Activated T-helper 1 cell treated with anti-CD3 and anti-CD28 coated beads, Interleukin-12 subunit alpha, Interleukin-12 subunit beta, Interleukin-2, Interleukin-4 antibody, amounts not matched to agents 30 ng/mL and 10 ng/mL and 1 ng/mL, durations not matched to agents 14 hours and 24 hours and 36 hours (primary cell): ENCODE measurements at places on chromosomes 3 and 15. TPM values are rescaled to one million over a fixed set of nuclear protein-coding genes. Genes with fewer than 3 reads are reported as not detected.
A peak's percentile ranks its signal among the peaks of the same experiment; 100 is the strongest.

BFSP2 gene
- total RNA-seq, result not detected in 2 replicates

ARHGEF26 gene
- 0.22 TPM in 1 of 2 replicates, not detected in the other for total RNA-seq

ZSCAN2 gene
- total RNA-seq, result 6.5 and 7.0 TPM in 2 replicates

- H3K36me3 ChIP-seq, result no peaks in the 10 kb centered on the region
- DNase-seq, result no peak
- H3K27me3 ChIP-seq, result no peaks in the 10 kb centered on the region
- H3K4me3 ChIP-seq, result no peak overlapping the region
Measured at GRCh38 chr3:157868196-157868595, 238.0 kb downstream of the SHOX2 start.

DNA sequence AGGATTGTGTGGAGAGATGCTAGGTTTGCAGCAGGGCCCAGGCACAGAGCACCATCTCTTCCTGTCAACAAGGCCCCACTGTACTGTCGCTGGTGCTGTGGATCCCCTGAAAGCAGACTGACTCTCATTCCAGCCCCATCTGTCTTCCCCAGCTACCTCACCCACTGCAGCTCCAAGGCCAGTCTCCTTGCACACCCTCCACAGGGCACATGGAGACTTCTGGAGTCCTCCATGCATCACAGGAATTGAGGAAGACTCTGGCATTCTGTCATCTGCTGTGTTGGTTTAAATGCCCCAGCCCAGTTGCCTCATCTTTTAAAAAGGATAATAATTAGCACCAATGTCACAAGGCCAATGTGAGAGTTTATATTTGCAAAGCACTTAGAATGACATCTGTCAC, 301.2 kb downstream of the RPLP1 start:
- no peak overlapping the region for H3K4me3 ChIP-seq
- H3K4me1 ChIP-seq, result peaks cover 72% of the 10 kb centered on the region
- peaks cover 42% of the 10 kb centered on the region for H3K36me3 ChIP-seq
- no peaks in the 10 kb centered on the region for H3K27me3 ChIP-seq
- DNase-seq, result no peak
- peak overlapping the region; percentile 22 for H3K27ac ChIP-seq

- DNase-seq, result no peak
- no peaks in the 10 kb centered on the region for H3K4me1 ChIP-seq
- no peak overlapping the region for H3K4me3 ChIP-seq
- H3K36me3 ChIP-seq, result no peaks in the 10 kb centered on the region
- H3K27me3 ChIP-seq, result peaks cover 3% of the 10 kb centered on the region
Measured at GRCh38 chr15:77296773-77297337, 123.0 kb downstream of the PEAK1 start.

DNA sequence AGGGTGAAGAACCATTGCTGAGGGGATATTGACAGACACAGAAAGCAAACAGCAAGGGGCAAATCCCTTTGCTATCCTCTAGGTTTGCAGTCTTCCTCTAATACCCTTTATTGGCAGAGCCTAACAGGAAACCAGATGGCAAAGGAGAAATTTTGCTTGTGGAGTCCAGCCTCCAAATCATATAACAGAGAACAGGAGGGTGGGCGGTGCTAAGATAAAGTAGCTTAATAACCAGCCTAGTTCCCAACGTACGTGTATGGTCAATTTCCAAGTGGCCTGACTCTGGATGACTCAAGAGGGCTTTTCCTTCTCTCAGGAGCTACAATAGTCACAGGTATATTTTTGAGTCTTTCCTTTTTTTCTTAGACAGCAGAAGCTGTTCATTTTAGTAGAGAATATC, 404.5 kb downstream of the PDCD6IP start:
- no peak for DNase-seq
- H3K4me3 ChIP-seq, result no peak overlapping the region
- H3K27me3 ChIP-seq, result no peaks in the 10 kb centered on the region
- H3K36me3 ChIP-seq, result no peaks in the 10 kb centered on the region
- no peak overlapping the region for H3K27ac ChIP-seq
- H3K4me1 ChIP-seq, result no peaks in the 10 kb centered on the region

- no peak for DNase-seq
- no peak overlapping the region for H3K27ac ChIP-seq
- H3K4me3 ChIP-seq, result no peak overlapping the region
- H3K27me3 ChIP-seq, result peaks cover 39% of the 10 kb centered on the region
- no peaks in the 10 kb centered on the region for H3K4me1 ChIP-seq
- no peaks in the 10 kb centered on the region for H3K36me3 ChIP-seq
Measured at GRCh38 chr15:70715840-70716485, 47.4 kb downstream of the UACA start.
